ENCODE measurements at places on chromosomes 5 and 9.

- no peak for DNase-seq
Observed at GRCh38 chr5:123278284-123278683, 144.9 kb downstream of the CEP120 start.

GRCh38 chr9:29213417-29214153 lies 1640.3 kb upstream of the C9orf72 start:
- DNase-seq = no peak

DNA sequence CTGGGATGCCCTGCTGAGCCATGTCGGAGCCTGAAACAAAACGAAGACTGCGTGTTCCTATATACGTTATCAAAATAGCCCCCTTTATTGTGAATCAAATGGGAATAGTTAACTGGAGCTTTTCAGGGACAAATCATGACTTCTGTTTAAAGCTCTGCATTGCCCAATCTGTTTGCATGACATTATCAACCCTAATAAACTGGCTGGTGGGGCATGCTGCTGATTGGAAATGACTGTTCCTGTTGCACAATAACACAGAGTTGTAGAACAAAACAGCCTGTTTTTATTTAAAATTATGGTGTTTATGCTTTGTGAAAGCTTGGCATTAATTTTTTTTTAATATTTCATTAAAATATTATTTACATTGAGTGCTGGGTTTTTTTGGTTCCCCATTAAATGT lies 215.5 kb downstream of the TMEM167A start:
- DNase-seq = no peak

DNA sequence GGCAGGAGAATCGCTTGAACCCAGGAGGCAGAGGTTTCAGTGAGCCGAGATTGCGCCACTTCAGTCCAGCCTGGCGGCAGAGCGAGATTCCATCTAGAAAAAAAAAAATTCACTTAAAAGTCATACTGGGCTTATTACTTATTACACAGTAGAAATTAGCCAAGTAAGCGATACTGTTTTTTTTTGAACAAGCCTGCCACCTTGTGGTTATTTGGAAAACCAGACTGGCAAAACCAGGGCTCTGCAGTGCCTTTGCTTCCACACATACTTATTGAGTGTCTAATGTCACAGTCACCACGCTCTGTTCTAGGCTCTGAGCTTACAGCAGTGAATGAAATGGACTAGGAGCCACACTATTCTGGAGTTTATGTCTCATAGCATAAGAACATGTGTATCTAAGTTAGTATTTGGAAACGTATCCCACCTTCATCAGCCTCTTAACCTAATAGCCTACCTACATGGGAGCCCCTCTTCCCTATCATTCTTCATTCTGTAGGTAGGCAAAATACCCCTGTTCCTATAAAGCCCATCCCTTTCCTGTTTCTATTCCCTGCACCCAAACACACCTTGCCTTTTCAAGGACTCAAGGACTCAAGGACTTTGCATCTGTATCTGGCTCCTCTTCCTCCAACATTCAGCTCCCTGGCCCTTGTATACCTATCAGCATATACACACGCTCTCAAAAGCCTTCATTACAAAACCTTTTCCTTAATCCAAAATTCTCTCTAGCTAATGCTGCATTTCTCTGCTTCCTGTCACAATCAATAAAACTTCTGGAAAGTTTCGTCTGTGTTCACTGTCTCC lies 13.9 kb upstream of the BASP1 start:
- peak; percentile 58 for DNase-seq
